Liver (tissue), 10 donors: ENCODE measurements at places on chromosomes 5 and 9. TPM values are rescaled to one million over a fixed set of nuclear protein-coding genes. Genes with fewer than 3 reads are reported as not detected.
A peak's percentile ranks its signal among the peaks of the same experiment; 100 is the strongest.

GRCh38 chr5:142552107-142552506 is 133.8 kb downstream of the FGF1 start:
- no peak overlapping the region for H3K27ac ChIP-seq
- no peak for DNase-seq
- no peak overlapping the region for H3K4me3 ChIP-seq
- H3K36me3 ChIP-seq = no peaks in the 10 kb centered on the region
- H3K27me3 ChIP-seq = no peaks in the 10 kb centered on the region

- no peak for DNase-seq
- peaks cover 33% of the 10 kb centered on the region for H3K4me1 ChIP-seq
- no peaks in the 10 kb centered on the region for H3K27me3 ChIP-seq
- peaks cover 3% of the 10 kb centered on the region for H3K36me3 ChIP-seq
- peak overlapping the region; percentile 67 for H3K27ac ChIP-seq
Measured at GRCh38 chr9:100099722-100100042, 639 bp downstream of the INVS start.

The OTP gene
- total RNA-seq = not detected

- no peaks in the 10 kb centered on the region for H3K36me3 ChIP-seq
- DNase-seq = peak; percentile 59
- H3K27ac ChIP-seq = no peak within 1 kb of the TSS
- peaks cover 11% of the 10 kb centered on the region for H3K4me1 ChIP-seq
- H3K4me3 ChIP-seq = peak within 1 kb of the TSS; percentile 44
Measured at GRCh38 chr9:132409828-132410528, at the start of gene CFAP77. TSS of gene CFAP77 (plus strand) at chr9:132410211. CDS start at chr9:132410272, 61 bp downstream.

DNA sequence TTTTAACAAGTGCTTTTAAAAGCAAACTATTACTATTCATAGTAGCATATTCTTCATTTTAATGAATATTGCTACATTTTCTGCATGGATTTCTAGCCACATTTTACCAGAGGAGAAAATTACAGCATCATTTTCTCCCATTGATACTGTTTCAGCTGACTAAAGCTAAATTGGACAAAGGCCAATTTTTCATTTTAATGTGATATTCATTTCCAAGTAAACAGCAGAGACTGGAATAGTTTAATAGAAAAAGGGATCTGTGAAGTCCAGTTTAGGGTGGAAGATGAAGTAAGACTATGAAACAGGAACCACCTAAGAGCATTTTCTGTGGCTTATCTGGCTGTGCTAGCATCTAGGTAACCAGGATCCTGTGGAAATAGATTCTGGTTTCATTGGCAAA is 128.1 kb downstream of the GIN1 start:
- no peak overlapping the region for H3K4me3 ChIP-seq
- no peak for DNase-seq
- H3K27ac ChIP-seq = no peak overlapping the region
- H3K4me1 ChIP-seq = no peaks in the 10 kb centered on the region

- no peak overlapping the region for H3K27ac ChIP-seq
- no peaks in the 10 kb centered on the region for H3K36me3 ChIP-seq
- H3K4me3 ChIP-seq = no peak overlapping the region
- peaks cover 3% of the 10 kb centered on the region for H3K4me1 ChIP-seq
- DNase-seq = no peak
Measured at GRCh38 chr5:16759147-16759773, 142.5 kb upstream of the RETREG1 start.

DNA sequence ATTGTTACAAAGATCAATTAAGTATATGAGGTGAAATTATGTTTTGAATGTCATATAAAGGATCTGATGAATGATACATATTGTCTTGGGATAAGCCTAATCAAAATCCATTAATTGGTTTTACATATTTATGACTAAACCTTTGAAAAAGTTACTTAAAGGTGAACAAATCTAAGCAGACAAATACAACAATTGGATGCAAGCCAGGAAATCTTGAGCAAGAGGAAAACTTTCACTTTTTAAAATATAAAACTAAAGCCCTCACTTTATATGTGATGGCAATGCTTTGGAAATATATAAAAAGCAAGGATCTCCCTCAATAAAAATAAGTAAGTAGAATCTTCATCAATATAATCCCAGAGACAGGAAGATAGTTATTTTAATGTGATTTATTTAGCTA is 80.1 kb downstream of the EDIL3 start:
- DNase-seq = no peak
- peaks cover 6% of the 10 kb centered on the region for H3K4me1 ChIP-seq
- no peaks in the 10 kb centered on the region for H3K36me3 ChIP-seq

The EIF4E1B gene
- total RNA-seq = not detected

DNA sequence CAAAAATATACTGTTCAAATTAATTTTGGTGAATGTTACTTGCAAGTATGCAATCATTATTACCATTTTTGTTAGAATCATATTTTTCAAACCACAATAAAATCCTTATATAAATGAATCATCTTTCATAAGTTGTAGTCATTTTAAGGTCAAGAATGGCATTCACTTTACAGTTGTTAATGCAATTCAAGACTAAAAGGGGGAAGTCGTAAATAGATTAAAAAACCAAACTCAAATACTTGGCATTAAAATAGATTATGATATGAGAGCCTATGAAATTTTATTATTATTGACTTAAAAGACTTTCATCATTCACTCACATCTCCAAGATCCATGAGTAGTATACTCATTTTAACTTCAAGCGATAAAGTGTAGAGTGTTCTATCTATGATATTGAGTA is 11.6 kb downstream of the CDH9 start:
- no peaks in the 10 kb centered on the region for H3K4me1 ChIP-seq
- H3K27ac ChIP-seq = no peak overlapping the region
- no peaks in the 10 kb centered on the region for H3K36me3 ChIP-seq
- no peak overlapping the region for H3K4me3 ChIP-seq

- no peak overlapping the region for H3K27ac ChIP-seq
- no peaks in the 10 kb centered on the region for H3K36me3 ChIP-seq
- H3K4me3 ChIP-seq = no peak overlapping the region
Measured at GRCh38 chr9:124716808-124717207, 54.3 kb downstream of the NR6A1 start.

DNA sequence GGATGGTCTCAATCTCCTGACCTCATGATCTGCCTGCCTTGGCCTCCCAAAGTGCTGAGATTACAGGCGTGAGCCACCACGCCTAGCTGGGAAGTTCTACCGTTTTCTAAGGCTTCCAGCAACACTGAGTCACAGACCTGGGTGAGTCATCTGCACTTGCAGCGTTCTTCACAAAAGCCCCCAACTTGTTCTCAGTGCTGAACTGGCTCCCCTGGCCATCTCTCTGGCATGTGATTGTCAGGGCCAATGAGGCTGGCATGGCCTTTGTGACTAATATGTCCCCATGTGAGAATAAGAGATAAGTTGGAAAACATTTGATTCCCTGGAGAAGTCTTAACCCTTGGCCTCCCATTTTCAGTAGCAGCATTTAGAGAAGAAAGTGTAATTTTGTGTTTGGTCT is 124.4 kb downstream of the WDR41 start:
- H3K36me3 ChIP-seq = no peaks in the 10 kb centered on the region
- no peak overlapping the region for H3K27ac ChIP-seq
- DNase-seq = no peak
- no peaks in the 10 kb centered on the region for H3K4me1 ChIP-seq
- no peak overlapping the region for H3K4me3 ChIP-seq

DNA sequence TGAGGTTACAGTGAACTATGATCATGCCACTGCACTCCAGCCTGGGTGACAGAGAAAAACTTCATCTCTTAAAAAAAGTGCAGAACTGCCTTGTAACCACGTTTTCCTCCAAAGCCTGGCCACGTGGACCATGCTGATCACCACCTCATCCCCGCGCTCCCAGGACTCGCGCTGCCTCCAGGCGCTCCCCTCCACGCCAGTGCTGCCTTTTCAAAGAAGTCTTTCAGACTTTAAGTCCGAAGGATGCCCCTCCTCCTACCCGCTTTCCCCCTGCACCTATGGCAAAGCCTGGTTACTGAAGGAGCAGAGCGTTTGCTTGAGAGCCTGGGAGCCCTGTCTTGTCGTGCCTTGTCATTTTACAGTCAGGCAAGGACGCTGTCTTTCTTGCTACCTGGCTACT is 43.8 kb downstream of the HABP4 start:
- H3K4me3 ChIP-seq = no peak overlapping the region
- no peak overlapping the region for H3K27ac ChIP-seq
- H3K4me1 ChIP-seq = peaks cover 20% of the 10 kb centered on the region
- H3K36me3 ChIP-seq = no peaks in the 10 kb centered on the region
- H3K27me3 ChIP-seq = no peaks in the 10 kb centered on the region
- DNase-seq = no peak

DNA sequence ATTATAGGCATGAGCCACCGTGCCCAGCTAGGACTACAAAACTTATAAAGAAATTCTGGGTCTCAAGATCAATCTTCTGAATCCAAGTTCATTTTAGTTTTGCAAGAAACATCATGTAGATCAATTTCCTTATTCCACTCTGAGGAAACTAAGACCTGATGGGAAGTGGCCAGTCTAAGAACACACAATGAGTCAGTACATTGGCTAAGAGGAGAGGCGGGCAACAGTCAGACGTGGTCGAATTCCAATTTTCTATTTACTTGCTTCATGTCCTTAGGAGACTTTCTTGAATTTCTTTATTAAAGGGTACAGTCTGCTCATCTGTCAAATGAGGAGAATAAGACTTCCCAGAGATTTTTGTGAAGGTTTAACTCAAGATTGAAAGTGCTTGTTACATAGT is 432.1 kb upstream of the BRINP1 start:
- H3K36me3 ChIP-seq = no peaks in the 10 kb centered on the region
- DNase-seq = no peak
- H3K27ac ChIP-seq = no peak overlapping the region
- no peaks in the 10 kb centered on the region for H3K4me1 ChIP-seq
- no peak overlapping the region for H3K4me3 ChIP-seq
- no peaks in the 10 kb centered on the region for H3K27me3 ChIP-seq

GRCh38 chr9:95808011-95808410 is 67.5 kb upstream of the ERCC6L2 start:
- no peaks in the 10 kb centered on the region for H3K4me1 ChIP-seq
- no peaks in the 10 kb centered on the region for H3K36me3 ChIP-seq
- H3K27ac ChIP-seq = no peak overlapping the region
- no peaks in the 10 kb centered on the region for H3K27me3 ChIP-seq
- H3K4me3 ChIP-seq = no peak overlapping the region

The TPPP gene
- 0.61 TPM for total RNA-seq

The ZBTB43 gene
- total RNA-seq = 6.3 TPM

GRCh38 chr5:14181299-14181968 is 38.3 kb downstream of the TRIO start:
- peaks cover 15% of the 10 kb centered on the region for H3K4me1 ChIP-seq
- no peaks in the 10 kb centered on the region for H3K36me3 ChIP-seq
- no peak for DNase-seq
- no peaks in the 10 kb centered on the region for H3K27me3 ChIP-seq
- H3K27ac ChIP-seq = no peak overlapping the region
- no peak overlapping the region for H3K4me3 ChIP-seq

The ZDHHC11B gene
- 0.37 TPM for total RNA-seq

The TLR4 gene
- 14.5 TPM for total RNA-seq

The SLC1A3 gene
- total RNA-seq = 8.8 TPM

- no peaks in the 10 kb centered on the region for H3K4me1 ChIP-seq
- H3K36me3 ChIP-seq = no peaks in the 10 kb centered on the region
- H3K27me3 ChIP-seq = no peaks in the 10 kb centered on the region
Measured at GRCh38 chr9:34484678-34485077, 26.1 kb downstream of the DNAI1 start.

The IL5 gene
- not detected for total RNA-seq

GRCh38 chr5:146301626-146302025 is 37.0 kb upstream of the POU4F3 start:
- H3K36me3 ChIP-seq = no peaks in the 10 kb centered on the region
- H3K4me3 ChIP-seq = no peak overlapping the region
- H3K27me3 ChIP-seq = no peaks in the 10 kb centered on the region
- no peaks in the 10 kb centered on the region for H3K4me1 ChIP-seq
- no peak for DNase-seq
